ENCODE measurements at places on chromosomes 1 and 21. TPM values are rescaled to one million over a fixed set of nuclear protein-coding genes. Genes with fewer than 3 reads are reported as not detected.

Gene PLOD1
- total RNA-seq, result 469 TPM

Gene HES5
- total RNA-seq, result not detected

Gene SLAMF7
- total RNA-seq, result not detected

Gene SPRR3
- not detected for total RNA-seq

Gene LCE3E
- not detected for total RNA-seq

Gene KRTAP13-2
- total RNA-seq, result not detected

Gene OPTC
- not detected for total RNA-seq

Gene FAM3B
- total RNA-seq, result not detected

Gene MTX1
- 47.7 TPM for total RNA-seq

Gene OVAAL
- not detected for total RNA-seq

Gene TMIGD3
- total RNA-seq, result not detected
